ENCODE measurements at places on chromosomes 3 and 15.

- DNase-seq, result no peak
Measured at GRCh38 chr15:78574944-78575343, 9.6 kb downstream of the CHRNA5 start.

DNA sequence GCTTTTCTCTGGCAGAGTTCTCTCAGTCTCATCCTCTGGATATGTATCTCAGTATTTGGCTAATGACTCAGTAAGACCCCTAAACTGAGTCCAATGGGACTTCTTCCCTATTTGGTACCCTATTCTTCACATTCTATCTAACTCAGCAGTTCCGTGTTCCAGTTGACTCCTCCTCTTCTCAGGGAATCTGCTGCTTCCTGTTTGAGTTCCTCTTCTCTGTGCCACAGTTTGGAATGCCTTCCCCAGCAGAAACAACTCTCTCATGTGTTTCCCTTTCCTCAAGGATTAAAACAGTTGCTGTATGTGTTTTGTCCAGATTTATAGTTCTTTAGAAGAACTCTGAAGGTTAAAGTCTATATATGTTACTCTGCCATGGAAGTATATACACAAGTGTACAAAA is 344.0 kb upstream of the RARB start:
- DNase-seq, result no peak

DNA sequence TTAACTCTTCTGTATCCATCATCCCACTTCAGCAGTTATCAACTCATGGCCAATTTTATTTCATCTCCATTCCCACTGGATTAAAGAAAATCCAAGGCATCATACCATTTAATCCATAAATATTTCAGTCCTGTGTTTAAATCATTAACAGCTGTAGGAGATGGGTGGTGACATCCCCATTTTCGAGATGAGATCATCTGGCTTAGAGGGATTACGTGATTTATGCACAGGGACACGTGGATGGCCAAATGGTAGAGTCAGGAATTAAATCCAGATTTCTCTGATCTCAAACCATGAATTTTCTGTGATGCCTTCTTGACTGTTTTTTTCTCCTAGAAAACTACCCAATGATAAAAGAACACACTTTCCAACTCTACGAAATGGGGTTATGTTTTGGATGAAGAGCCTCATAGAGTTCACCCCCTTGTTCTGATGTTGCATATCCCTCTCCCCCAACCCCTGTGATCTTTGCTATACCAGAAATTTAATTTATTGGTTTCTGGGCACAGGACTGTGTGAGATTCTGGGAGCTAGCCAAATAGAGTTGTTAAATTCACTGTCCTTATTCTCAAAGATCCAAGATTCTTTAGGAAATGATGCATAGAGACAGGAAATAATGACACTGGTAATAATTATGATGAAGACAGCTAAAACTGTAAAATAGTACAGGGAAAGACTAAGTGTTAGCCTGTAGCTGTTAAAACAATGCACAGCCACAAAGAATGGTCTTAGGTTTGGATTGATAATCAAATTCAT is 7.4 kb downstream of the ZNF589 start:
- DNase-seq, result no peak

DNA sequence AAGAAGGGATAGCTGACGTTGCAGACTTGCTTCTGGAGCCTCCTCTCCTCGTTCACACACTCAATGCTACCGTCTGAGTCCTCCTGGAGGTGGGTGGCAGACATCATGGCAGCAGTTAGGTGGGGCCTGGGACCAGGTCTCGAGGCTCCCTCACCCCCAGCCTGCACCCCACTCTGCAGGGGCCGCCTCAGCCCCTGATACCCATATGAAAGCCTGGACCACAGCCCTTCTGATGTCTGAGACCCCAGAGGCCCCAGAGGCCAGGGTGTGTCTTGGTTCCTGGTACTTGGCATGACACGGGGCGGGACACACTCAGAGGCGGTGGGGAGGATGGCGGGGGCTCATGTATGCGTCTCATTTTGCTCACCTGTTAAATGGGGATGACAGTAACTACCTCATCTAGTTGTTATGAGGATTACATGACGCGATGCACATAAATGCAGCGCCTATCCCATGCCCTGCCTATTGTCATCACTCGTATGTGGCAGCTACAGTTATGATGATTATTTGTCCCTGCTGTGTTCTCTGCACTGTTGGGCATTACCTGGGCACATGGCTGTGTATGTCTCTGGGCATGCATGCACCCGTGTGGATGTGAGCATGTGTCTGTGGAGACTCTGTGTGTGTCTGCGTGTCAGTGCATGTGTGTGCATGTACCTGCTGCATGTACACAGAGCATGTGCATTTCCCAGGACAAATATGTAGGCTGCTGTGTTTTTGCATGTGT is 39.9 kb downstream of the FEM1B start:
- DNase-seq, result no peak
